DMS79 (cell line): ENCODE measurements at places on chromosomes 1 and 21.

DNA sequence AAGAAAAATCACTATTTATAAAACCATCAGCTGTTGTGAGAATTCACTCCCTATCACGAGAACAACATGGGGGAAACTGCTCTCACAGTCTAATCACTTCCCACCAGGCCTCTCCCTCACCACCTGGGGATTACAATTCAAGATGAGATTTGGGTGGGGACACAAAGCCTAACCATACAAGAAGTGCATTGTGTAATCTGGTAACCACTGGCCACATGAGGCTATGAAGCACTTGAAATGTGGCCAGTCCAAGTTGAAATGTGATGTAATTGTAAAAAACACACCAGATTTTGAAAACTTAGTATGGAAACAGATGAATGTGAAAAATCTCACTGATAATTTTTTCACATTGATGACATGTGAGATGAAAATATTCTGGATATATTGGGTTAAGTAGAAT lies 293.8 kb downstream of the TTLL7 start:
- DNase-seq, result no peak

- peak; percentile 100 for DNase-seq
These were observed at the start of gene GGPS1 for GRCh38 chr1:235328271-235329138. Gene GGPS1, plus strand, starts transcription at chr1:235328570. Its CDS starts 6,695 bp downstream, at chr1:235335265.

- DNase-seq, result no peak
These were observed 43.8 kb downstream of the ACTA1 start for GRCh38 chr1:229390130-229390529.

GRCh38 chr1:207822602-207823451 lies 71.0 kb downstream of the CD46 start:
- DNase-seq, result no peak

GRCh38 chr1:247895976-247896375 lies 589 bp downstream of the OR2W3 start:
- DNase-seq, result no peak
